ENCODE measurements at places on chromosomes 13 and 19. TPM values are rescaled to one million over a fixed set of nuclear protein-coding genes. Genes with fewer than 3 reads are reported as not detected.

The KLK14 gene
- total RNA-seq = 0.89 TPM

DNA sequence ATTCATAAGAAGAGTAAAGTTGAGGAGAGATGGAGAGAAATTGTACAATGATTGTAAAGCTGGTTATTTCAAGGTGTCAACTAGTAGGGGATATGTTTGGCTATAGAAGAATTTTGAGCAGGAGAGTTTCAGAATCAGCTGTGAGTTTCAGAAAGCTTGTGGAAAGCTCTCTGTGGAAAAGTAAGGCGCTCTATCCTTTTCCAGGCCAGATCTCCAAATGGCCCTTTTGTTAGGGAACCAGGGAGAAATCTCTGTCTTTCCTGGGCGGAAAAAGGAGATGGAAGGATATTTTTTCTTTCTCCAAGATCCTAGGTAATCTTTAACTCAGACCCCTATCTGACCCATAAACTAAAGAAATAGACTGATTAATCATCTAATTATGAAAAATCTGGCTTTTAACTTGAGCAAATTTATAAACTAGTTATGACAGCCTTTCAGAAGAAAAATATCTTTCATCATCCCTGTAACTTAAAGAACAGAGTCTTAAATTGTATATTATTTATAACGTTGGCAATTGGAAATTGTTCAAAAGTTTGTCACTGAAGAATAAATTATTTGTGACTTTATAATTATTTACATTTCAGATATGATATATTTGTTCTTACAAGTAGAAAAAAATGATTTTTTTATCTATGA, 34.5 kb downstream of the SPRY2 start:
- DNase-seq = no peak

- no peak for DNase-seq
Observed at GRCh38 chr13:91768746-91769145, 370.3 kb downstream of the GPC5 start.

DNA sequence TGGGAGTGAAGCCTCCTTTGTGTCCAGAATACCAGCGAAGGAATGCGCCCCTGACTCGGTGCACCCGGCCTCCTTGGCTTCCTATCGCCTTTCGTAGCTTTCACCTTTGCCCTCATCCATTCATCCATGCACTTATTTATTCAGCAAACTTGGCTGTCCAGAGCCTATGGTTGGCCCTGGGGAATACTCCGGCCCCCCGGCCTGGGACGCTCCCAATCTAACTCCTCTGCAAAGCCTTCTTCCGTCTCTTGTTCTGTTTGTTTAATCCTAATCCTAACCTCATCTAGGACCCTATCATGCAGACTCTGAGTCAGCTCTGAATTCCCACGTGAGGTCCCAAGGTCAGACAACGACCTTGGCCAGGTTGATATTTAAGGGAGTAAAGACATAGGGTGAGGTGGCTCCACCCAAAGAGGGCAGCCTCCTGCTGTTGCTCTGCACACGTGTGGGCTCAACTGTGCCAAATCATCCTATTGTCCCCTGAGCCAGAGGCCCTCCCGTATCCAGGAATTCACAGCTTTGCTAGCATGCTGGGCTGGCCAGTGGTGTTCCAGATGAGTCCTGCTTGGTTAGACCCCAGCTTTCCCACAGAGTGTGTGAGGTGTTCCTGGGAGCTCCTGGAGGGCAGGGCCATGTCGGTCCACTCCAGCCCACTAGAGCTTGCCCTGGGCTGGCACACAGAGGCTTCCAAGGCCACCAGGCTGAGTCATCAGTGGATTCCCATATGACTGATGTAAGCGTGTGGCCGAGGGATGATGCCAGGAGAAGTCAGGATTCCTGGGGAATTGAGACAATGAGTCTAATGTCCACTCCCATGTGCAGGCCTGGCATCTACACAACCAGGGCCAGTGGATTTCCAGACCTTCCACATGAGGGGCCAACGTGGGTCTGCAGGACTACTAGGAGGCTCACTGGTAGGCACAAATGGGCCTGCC, 6.5 kb upstream of the CCNE1 start:
- no peak for DNase-seq

DNA sequence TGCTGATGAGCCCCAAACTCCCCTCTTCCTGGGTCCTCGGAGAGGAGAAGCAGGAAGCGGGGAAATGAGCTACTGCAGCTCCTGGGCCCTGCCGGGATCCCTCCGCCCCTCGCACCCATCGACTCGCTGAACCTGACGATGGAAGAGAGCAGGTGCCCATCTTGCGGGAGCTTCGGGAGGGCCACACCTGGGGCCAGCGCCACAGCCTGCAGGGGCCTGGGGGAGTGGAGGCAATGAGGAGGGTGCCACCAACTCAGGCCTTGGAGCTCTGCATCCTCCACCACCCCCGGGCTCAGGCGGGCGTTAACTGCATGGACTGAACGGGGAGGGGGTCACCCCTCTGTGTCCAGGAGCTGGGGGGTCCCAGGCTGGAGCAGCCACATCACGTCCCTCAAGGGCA, 8.3 kb downstream of the TCF3 start:
- no peak for DNase-seq

- DNase-seq = no peak
Observed at GRCh38 chr13:58474581-58474980, 843.0 kb downstream of the PCDH17 start.

- DNase-seq = no peak
Observed at GRCh38 chr13:24865163-24865953, 101.4 kb downstream of the RNF17 start.

DNA sequence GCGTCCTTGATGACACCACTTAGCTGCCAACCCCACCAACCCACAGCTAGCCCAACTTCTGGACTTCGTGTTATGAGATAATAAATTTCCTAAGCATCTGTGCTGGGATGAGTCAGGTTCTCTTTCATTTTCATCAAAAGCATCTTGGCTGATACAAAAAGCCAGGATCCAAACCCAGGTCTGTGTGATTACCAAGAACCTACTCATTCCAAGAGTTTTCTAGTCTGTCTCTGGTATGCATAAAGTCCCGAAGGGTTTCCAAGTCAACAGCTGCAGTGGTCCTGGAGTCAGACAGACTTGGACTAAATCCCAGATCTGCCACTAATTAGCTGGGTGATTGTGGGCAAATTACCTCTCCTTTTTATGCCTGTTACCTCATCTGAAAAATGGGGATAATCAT, 55.5 kb upstream of the SERP2 start:
- DNase-seq = no peak

Measured in left ventricle myocardium superior (tissue), 1 donor.